ENCODE measurements at places on chromosomes 2 and 18.

DNA sequence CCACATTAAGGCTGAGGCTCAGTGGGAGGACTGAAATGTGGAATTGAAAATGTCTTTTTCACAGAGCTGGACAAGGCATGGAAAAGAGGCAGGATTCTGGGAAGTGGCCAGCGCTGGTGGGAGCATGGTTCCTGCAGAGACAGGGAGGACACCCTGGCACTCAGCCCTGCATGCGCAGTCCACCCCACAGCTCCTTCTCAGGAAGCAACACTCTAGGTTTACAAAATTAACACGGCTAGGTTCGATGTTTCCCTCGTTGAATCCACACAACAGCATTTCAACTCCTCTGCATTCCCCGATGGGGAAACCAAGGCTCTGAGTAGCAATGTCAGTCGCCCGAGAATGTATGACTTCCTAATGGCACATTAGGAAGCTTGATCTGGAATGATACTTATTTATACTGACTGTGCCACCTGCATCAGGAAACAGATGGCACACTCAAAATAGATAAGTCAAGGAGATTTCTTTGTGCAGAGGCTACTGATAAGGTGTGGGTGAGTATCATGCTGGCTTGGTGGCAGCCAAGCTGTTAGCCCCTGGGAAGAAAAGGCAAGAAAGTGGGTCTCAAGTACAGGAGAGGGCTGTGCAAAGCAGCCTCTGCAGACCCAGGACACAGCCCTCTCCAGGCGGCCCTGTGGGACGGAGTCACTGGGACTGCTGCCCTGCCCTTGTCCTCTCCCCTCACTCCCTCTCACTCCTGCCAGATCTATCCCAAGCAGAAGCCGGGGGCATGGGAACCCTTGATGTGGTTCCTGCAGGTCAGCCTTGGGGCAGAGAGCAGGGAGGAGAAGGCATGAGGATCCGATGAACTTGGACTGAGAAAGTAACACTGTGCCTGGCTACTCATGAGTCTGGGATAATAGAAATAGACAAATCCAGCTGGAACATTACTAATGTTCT, 158.4 kb upstream of the FHL2 start:
- DNase-seq: no peak

DNA sequence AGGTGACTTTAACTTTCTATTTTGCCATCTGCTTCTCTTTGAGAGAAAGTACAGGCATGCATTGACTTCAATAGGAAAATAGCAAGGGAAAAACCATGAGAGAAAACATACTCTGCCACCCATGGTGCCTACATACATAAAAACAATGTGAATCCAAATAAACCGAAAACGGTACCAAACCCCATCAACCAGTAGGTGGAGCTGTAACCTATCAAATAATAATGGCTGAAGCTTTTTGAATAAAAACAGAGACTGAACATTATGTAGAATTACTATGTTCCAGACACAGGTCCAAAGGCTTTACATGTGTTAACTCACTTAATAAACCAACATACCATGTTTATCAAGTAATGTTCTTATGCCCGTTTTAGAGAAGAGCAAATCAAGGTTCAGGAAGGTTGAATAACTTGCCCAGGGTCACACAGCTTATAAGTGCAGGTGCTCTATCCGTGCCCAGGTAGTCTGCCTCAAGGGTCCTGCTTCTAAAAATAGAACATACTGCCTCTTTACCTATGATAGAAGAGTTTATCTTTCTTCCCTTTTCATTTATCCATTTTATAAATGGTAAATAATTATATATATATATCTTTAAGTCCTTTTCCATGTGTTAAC, 293.9 kb upstream of the SYT4 start:
- no peak for DNase-seq

- DNase-seq: no peak
These were observed 14.1 kb upstream of the EML6 start for GRCh38 chr2:54709336-54709809.

GRCh38 chr2:28351621-28352020, 41.0 kb upstream of the FOSL2 start:
- no peak for DNase-seq

DNA sequence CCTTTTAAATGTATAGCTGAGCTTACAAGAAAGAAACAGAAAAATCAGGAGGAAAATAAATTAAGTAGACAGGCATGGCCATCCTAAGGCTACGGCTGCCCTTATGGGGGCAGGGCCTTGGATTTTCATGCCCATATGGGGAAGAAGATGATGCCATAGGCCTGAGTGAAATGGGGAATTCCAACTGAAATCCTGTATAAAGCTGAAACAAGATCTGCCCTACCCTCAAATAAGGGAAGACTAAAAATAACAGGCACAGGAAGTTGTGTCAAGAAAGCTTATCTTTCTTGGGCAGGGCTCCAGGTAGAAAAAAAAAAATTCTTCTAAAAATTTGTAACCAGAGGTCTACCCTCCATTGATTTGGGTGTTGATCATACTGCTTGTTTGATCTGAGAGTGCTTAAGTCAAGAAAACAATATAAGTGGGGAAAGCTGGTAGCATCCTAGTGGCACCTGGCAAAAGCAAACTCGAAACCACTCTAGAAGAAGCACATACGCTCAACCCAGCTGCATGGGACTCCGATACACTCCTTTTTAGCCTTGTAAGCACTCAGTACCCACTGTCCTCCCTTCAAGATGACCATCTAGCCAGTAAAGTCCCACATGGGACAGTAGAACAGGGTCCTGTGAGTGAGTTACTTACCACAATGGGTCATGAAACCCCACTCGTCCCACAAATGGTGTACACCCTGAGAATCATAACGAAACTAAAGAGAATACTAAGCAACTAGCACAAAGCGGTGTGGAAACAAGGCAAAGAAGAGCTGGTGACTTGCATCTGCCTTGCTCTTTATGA, 22.3 kb downstream of the DNAH7 start:
- DNase-seq: no peak

GRCh38 chr18:8177330-8178016, 431.8 kb upstream of the RAB12 start:
- DNase-seq: no peak

- no peak for DNase-seq
These were observed 202.7 kb downstream of the CYRIA start for GRCh38 chr2:16462958-16463357.

DNA sequence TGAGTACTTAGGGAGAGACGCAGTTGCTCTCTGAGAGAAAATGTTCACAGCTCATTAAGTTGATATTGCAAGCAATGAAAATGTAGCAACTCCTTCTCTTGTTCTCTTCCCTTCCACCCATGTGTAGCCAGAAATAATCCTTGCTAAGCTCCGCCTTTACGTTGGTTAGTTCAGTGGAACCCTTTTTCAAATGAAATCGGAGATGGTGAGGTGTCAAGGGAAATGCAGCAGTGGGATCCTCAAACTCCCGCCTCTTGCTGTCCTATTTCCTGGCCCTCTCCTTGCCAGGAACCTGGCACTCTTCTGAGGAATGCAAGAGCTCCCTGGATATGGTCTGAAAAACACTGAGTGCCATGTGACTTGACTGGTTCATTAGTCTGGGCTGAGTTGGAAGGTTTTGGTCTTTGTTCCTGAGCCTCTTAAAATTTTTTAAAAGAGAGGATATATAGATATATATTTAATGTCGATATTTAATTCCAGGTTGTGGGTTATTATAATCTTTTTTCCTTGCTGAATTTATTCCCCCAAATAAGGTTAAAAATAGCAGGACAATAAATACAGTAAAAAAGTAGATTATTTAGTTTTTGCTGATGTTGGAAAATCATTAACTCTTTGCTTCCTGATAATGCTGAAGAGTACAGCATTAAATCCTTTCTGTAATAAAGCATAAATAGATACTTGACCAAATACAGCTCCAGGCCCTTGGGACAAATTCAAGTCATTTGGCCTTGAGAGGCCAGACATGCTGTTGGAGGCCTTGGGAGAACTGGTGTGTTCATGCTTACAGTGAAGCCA, 116.2 kb downstream of the EML6 start:
- DNase-seq: no peak

DNA sequence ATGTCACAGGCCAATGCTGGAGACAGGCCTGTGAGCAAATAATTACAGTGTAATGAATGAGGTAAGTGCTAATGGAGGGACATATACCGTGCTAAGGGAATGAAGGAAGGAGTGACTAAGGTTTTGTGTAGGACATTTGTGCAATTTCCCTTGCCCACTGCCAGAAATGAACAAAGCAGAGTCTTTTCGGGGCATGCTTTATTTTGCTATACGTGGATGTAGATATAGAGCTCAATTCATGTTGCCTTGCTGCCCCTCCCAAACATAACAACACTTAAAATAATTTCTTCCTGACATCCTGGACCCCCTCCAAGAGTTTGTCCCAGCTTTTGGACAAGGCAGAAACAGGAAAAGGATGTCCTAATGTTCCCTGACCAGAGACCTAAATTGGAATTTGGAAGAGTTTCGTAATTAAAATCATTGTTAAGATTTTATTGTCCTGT, 23.7 kb upstream of the CD28 start:
- DNase-seq: no peak

DNA sequence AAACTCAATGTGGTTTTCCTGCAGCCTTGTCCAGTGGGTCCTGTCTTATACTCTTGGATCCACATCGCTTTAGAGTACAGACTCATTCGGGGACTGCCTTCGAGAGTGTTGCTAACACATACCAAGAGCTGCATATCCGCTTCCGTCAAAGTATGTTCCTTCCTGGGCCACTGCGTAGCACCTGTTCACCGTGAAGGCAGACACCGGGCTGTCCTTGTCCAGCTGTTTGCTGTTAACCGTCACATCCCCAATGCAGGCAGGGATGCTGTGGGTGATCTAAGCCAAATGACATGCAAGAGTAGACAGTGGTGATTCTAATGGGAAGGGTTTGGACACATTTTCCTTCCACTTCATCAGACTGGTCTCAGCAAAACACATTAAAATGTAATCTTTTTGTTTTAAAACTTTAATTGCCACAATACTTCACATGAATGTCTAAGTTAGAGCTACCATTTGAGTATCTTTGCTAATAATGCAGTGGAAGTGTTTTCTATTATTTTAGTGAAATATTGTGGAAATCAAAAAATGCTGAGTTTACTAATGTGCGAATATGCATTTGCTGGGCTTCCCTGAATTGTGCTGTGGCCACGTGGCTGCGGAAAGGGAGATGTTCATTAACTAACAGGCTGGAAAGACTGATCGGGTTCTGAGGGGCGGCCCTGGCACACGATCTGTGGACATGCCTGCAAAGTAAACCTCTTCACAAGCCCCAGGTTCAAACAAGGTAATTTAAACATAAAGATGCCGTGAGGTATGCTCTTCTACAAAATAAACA, 169.1 kb downstream of the LAMA1 start:
- DNase-seq: no peak

GRCh38 chr2:196441527-196441926, 198.0 kb upstream of the CCDC150 start:
- no peak for DNase-seq

DNA sequence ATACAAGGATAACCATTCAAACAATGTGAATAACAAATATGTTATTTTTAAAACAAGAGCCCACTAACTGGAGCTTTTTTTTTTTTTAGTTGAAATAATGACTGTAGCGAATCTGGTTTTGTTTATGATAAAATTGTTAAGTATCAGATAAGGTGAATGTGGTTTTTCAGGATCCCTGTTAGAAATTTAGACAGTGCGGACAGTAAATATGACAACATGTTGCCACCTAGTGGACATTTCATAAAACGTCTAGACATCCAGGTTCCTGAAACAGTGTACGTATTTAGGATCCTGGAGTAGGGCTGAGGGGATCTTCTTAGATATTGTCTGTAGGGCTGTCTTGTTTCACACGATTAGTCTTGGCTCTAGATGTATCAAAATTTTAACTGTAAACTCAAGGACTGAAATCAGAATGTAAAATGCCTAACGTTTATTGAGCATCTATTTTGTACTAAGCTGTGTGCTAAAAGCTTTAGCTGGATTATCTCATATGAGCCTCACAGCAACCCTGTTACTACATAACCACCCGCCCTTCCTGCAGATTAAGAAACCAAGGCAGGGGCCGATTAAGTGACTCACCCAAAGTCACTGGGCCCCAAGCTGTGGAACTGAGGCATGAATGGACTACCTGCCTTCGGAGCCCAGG, 23.9 kb upstream of the CCDC68 start:
- no peak for DNase-seq

GRCh38 chr2:169562519-169562918, 11.1 kb downstream of the FASTKD1 start:
- DNase-seq: no peak

DNA sequence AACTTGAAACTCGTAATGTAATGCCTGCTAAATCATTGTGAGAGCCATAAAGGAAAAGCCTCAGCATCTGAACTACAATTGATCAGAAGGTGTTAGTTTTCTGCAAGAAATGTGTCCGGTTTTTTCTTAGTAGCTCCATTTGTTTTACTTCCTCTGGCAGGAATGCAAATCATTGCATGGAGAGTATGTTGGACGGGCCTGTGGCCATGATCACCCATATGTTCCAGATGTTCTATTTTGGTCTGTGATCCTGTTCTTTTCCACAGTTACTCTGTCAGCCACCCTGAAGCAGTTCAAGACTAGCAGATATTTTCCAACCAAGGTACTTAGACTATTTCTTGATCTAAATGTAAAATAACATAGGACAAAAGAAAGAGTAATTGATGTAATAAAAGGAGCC, 126.6 kb downstream of the DPP4 start:
- no peak for DNase-seq

DNA sequence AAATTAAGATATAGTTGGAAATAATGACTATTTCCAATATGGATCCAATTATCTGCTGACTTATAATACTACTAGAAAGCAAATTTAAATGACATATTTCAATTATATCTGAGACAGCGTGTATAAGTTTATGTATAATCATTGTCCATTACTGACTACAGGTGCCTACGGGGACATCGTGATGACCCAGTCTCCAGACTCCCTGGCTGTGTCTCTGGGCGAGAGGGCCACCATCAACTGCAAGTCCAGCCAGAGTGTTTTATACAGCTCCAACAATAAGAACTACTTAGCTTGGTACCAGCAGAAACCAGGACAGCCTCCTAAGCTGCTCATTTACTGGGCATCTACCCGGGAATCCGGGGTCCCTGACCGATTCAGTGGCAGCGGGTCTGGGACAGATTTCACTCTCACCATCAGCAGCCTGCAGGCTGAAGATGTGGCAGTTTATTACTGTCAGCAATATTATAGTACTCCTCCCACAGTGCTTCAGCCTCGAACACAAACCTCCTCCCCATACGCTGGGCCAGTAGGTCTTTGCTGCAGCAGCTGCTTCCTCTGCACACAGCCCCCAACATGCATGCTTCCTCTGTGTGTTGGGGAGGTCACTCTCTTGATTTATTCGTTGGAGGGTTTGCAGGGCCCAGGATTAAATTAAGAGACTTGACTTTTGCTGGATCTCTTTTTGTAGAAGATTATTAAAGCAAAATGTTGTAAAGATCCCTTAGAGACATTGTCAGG, 194.4 kb downstream of the RPIA start:
- DNase-seq: no peak

DNA sequence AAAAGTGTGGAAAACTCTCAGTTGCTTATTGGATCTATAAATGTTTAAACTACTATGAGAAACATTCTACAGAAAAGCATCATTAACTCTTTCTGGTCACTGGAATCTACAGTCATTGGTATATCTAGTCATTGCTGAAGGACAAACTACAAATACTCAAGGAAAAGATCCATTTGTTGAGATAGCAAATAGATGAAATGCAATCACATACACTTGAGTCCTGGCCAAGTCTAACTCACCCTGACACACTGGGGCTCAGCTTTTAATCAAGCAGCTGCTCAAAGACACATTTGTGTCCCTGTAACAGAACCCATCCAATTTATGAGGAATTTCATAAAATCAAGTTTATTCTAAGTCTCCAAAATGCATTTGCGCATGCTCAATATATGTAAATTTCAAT, 68.7 kb downstream of the CDH2 start:
- DNase-seq: no peak
